Glomerular endothelial cell (primary cell): ENCODE measurements at places on chromosomes 4 and X.

GRCh38 chrX:15376956-15377355 is 7.3 kb downstream of the VEGFD start:
- DNase-seq, result no peak

- DNase-seq, result no peak
Measured at GRCh38 chr4:62560858-62561257, 1360.7 kb downstream of the ADGRL3 start.

- no peak for DNase-seq
Measured at GRCh38 chrX:10166248-10166716, 9.5 kb downstream of the CLCN4 start.

GRCh38 chr4:139085141-139085540 is 69.6 kb downstream of the NOCT start:
- no peak for DNase-seq

DNA sequence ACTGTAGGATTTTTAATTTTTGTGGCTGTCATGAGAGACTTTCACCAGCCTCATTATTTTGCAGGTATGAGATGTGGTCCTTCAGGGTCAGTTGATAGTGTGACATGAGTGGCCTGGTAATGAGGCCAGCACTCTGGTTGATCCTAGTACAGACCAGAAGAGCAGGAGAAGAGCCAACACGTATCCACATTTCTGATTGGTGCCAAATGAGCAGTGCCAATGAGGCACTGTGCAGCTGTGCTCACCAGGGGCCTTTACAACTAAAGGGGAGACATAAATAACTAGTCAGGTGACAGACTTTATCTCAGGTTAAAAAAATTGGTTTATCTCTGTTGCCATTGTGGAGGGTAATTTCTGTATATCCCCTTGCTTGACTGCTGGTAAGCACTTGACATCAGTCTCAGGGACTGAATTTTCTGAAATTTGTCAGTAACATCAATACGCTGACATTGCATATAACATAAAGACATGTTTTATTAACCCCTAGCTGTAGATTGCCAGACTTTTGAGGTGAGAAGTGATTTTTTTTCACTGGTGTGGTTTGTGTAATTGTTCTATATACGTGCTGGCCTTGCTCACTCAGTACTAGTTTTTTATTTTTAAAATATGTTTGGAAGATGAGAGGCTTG is 101.2 kb downstream of the AFF1 start:
- DNase-seq, result no peak

DNA sequence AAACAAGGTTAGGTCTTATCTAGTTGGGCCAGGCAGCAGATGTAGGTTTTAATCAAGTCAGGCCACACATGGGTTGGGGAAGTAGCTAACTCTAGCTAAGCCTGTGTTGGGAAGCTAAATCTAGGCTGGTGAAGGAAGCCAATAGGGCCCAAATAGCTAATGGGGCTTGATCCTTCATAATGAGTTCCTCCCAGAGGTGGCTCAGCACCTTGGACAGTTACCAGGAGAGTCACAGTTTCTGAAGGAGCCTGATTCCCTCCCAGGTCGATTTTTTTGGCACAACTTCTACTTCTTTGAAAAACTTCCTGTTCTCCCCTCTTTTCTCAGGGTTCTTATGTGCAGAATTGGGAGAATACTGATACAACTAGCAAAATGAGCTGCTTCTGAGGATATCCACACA is 242.5 kb upstream of the PRPS2 start:
- no peak for DNase-seq

GRCh38 chr4:5916229-5916628 is 23.3 kb upstream of the CRMP1 start:
- DNase-seq, result no peak

DNA sequence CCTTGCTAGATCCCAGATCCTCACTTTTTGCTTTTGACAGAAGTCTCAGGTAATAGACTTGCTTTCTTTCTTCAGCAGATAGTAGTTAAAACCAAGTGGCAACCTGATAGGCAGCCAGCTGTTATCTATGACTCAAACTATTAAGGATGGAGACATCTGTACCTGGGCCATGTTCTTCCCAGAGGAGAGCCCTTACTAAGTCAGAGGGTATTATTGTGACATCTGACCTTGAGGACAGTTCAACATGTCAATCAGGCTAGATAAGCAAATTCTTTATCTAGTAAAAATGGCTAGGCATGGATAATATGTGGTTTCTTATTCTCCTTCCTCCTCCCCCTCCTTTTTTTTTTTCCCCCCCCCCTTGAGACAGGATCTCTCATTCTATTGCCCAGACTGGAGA is 39.2 kb downstream of the TRIM2 start:
- DNase-seq, result no peak

DNA sequence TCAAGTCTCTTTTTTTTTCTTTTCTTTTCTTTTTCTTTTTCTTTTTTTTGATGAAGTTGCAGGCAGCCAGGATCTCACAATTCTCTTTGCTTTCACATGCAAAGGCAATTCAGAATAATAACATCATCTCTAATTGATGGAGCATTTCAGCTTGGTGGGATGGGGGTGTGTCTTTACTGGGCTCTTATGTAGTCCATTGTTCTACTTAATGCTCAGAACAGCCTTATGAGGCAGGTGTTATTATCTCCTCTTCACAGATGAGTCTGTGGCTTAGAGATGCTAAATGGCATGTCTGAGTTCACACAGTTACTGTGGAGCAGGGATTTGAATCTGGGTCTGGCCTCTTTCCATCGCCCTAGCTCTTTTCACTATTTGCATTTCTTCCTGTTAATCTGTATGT is 70.2 kb downstream of the TRPC5 start:
- DNase-seq, result no peak

GRCh38 chrX:102883491-102883890 is 53.6 kb upstream of the RAB40AL start:
- no peak for DNase-seq

DNA sequence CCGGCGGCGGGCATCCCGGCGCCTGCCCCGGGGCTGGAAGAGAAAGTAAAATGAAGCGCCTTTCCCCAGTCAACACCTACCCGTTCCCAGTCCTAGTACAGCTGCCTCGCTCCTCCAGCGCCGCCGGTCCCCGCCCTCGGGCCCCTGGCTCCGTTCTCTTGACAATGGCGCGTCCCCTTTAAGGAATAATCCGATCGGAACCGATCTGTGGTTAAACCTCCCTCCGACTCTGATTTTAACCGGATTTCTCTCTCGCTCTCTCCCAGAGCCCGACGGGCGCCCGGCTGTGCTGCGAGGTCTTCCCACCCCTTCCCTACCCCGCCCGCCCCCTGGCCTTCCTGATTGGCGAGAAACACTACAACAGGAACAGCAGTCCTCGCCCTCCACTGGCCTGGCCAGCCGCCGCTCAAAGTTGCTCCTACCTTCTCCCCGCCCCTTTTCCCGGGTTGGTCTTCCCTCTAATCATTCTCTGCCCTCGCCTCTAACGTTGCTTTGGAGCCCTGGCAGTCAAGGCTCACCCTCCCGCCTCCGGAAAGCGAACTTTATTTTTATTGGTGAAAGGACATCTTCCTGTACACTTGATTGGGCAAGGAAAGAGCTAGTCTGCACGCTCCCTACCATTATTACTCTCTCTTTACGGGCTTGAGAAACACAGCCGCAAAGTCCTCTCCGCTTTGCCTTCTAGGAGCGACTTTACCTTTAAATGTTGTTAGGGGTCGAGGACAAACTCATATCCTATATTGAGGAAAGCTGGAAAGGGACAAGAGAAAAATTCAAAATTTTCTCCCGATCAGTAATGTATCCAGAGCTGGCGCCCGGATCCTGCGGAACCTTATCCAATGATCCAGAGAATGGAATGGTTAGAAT is at the start of gene FRYL:
FRYL (minus strand) TSS at position 282 of the 867 bp plus-strand sequence. CDS start 145,869 bp downstream, outside the sequence.
- peak; percentile 98 for DNase-seq

DNA sequence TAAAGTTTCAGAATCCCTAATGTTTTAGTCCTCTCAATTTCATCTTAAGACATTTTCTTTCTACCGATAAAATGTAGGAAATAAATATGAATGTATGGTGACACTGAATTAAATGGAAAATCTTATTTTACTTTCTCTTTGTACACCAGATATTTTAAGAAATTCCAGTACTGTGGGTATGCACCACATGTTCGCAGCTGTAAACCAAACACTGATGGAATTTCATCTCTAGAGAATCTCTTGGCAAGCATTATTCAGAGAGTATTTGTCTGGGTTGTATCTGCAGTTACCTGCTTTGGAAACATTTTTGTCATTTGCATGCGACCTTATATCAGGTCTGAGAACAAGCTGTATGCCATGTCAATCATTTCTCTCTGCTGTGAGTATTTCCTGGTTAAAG is 26.9 kb downstream of the C4orf46 start:
- DNase-seq, result no peak

DNA sequence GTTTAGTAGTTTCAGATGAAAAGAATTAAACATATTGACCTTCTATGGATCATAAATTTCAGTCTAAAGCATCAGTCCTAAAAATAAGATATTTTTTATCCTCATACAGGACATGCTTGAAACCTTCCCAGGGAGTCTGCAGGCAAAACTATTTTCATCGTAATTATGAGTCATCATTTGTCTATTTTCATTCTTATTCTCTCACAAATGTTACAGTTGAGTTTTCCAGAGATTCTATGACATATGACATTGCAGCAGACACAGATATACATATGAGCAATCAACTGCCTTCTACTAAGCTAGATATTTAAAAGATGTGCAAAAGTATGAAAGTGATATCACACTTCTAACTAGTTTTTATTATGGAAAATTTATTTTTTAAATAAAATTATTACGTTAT is 398.0 kb downstream of the MAGEB5 start:
- no peak for DNase-seq

- DNase-seq, result no peak
Measured at GRCh38 chr4:90816754-90817153, 689.6 kb downstream of the CCSER1 start.

DNA sequence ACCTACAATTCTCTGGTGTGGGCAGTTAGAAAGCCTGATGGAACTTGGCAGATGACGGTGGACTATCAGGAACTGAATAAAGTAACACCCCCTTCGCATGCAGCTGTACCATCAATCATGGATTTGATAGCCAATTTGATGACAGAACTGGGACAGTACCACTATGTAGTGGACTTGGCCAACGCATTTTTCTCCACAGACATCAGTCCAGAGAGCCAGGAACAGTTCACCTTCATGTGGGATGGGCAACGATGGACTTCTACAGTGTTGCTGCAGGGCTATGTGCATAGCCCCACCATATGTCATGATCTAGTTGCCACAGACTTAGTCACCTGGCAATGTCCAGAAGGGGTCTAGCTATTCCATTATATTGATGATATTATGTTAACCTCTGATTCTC is 54.5 kb upstream of the CCDC149 start:
- no peak for DNase-seq

- DNase-seq, result no peak
Measured at GRCh38 chrX:2863646-2864045, 34.9 kb downstream of the GYG2 start.

DNA sequence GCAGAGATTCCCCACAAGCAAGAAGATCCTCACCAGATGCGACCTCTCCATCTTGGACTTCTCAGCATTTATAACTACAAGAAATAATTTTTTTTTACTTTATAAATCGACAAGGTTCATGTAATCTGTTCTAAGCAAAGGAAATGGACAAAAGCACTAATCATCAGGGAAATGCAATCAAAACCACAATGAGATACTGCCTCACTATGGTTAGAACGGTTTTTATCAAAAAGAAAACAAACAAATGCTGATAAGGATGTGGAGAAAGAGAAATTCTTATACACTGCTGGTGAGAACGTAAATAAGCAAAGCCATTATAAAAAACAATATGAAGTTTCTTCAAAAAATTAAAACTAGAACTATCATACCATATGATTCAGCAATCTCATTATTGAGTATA is 1382.6 kb downstream of the ARAP2 start:
- DNase-seq, result no peak

DNA sequence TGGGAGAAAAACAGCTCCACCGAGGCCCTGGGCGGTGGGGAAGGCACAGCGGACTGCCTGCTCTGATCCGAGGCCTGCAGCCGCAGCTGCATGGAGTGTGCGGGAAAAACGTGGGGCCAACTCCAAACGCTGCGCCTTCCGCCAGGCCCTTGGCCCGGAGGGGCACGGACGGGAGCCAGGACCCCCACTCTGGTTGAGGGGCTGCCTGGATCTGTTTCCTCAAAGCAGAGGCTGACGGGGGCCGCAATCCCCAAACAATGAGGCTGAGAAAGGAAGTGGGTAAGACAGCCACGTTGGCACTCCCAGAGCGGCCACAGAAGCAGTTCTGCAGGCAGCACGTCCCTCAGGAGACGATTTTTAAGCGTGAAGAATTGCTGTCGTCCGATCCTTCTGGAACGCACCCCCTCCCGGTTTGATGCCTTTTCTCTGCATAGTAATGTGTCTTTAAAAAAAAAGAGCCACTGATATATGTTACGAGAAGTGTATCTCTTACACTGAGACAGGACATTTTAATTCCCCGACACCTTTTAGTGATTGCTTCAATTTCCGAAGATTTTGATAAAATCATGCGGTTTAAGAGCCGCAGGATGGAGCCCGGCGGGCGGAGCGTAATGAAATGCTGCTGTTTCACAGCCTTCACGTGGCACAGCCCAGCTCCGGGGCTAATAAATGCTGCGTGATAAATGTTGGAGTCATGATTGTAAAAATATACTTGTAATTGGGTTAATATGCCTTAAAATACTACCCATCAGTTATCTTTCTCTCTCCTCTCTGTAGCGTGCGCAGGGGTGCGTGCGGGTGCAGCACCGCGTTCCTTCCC is 85.7 kb downstream of the FAM53A start:
- DNase-seq, result no peak

DNA sequence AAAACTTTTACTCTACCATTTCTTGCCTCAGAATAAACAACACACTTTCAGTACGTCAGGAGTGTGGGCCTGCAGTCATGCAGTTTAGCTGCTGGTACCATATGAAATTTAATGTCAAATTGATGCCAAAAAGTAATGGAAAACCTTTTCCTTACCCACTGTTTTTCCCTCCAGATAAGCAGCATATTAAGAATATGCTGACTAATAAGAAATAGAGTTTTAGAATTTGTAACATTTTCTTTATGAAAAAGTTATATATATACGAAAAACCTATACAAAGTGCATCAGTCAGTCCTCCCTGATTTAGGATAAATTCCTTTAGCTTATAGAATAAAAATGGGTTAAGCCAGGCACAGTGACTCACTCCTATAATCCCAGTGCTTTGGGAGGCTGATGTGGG is 206.8 kb upstream of the PPARGC1A start:
- no peak for DNase-seq

- DNase-seq, result no peak
Measured at GRCh38 chr4:92237559-92237958, 66.2 kb upstream of the GRID2 start.

DNA sequence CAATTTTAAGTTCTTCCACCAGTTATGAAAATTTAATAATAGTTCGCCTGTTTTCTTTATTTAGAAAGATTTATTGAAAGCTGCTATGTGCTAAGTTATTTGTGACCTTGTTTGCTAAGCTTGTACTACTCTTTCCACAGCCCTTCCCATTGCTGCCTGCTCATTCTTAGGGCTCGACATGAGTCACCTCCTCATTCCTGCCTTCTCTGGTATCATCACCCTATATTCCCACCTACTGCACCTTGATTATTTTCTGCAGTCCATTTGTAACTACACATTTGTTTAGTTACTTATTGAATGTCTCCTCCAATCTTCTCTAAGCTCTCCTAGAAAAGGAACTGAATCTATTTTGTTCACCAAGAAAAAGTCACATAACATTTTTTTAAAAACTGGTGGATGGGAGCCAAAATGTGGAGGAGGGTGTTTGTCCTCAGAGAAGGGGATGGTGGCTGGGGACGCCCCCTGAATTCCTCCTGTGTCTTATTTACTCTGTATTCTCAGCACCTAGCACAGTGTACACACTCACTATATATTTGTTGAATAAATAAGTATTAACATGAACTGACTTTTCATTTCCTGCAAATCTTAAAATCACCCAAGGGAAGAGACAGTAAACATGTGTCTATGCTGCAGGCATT is 3.7 kb upstream of the RAB9A start:
- DNase-seq, result no peak

- no peak for DNase-seq
Measured at GRCh38 chrX:71253253-71254091, 468 bp downstream of the ZMYM3 start.
